ENCODE measurements at places on chromosomes 3 and 15.

GRCh38 chr15:60471314-60471713, 7.6 kb downstream of the ICE2 start:
- no peak for DNase-seq

- no peak for DNase-seq
Measured at GRCh38 chr15:63896336-63897115, 62.8 kb upstream of the HERC1 start.

- DNase-seq: no peak
Measured at GRCh38 chr3:8103954-8104353, 397.7 kb upstream of the LMCD1 start.

GRCh38 chr3:54875596-54876268, 52.1 kb downstream of the LRTM1 start:
- DNase-seq: no peak

- no peak for DNase-seq
Measured at GRCh38 chr15:46117071-46117470, 482.2 kb downstream of the SQOR start.

DNA sequence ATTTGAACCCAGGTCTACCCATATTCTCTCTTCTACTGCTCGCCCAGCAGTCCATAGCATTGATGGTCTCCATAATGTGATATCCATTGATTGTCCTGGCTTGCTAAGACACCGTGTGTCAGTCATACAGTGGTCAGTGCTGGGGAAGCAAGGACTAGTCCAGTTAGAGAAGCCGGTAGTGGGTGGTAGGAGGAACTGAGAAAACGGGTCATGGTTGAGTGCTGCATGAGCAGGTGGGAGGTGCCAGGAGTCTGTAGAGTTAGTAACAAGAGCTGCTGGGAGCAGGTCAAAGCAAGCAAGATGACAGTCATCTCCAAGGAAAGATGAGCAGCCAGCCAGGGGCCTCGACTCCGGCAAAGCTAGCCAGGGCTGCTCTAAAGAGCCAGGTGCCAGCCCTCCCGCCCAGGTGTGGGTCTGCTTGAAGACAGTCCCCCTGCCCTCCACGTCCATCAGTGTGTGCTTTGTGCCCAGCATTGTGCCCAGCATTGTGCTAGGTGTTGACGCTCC, 29.5 kb upstream of the USP3 start:
- DNase-seq: no peak

- DNase-seq: peak; percentile 55
Measured at GRCh38 chr15:65400760-65401610, 21.8 kb downstream of the IGDCC4 start.

DNA sequence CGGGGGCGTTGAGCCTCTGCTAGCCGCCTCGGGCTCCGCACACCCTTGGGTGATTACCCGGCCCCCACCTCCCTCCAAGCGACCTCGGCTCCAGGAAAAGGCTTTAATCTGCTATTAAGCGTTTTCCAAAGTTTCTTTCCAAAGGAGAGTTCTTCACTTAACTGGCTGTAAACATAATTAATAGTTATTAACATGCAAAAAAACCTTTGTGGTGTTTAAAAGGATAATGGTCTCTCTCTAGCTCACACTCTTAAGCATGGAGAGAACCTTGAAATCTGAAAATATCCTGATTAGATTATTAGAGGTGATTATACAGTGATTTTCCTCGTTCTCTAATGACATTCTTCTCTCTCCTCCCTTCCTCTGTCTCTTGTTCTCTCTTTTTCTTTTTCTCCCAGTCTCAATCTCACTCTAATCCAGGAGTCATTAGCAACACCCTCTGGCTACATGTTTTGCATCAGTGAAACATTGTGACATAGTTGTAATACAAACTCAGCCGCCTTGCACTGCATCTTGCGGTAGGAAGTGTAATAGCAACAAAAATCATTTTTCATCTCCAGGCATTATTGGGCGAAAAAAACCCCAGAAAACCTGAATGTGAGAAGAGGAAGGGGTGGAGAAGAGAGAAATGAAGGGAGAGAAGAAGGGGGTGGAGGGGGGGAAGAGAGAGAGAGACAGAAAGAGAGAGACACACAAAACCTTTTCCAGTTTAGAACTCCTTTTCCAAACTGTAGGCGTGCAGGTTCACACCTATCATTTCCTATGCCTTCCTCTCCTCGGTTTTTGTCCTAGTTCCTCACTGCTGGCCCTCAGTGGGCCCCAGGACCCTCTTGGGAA, 24.4 kb downstream of the NR2F2 start:
- peak; percentile 22 for DNase-seq

GRCh38 chr3:128845778-128846485, 33.5 kb upstream of the ACAD9 start:
- DNase-seq: peak; percentile 70

GRCh38 chr3:132038198-132038825, 3.5 kb upstream of the CPNE4 start:
- DNase-seq: peak; percentile 9

- DNase-seq: no peak
Measured at GRCh38 chr3:171373711-171374110, 86.5 kb downstream of the TNIK start.

GRCh38 chr3:111923806-111924205, 55.0 kb upstream of the ABHD10 start:
- no peak for DNase-seq

- no peak for DNase-seq
Measured at GRCh38 chr15:58537033-58537432, 105.2 kb downstream of the LIPC start.

- no peak for DNase-seq
Measured at GRCh38 chr15:59453474-59454215, 15.7 kb downstream of the FAM81A start.
